ENCODE measurements at places on chromosomes 1 and 21. TPM values are rescaled to one million over a fixed set of nuclear protein-coding genes. Genes with fewer than 3 reads are reported as not detected.

DNA sequence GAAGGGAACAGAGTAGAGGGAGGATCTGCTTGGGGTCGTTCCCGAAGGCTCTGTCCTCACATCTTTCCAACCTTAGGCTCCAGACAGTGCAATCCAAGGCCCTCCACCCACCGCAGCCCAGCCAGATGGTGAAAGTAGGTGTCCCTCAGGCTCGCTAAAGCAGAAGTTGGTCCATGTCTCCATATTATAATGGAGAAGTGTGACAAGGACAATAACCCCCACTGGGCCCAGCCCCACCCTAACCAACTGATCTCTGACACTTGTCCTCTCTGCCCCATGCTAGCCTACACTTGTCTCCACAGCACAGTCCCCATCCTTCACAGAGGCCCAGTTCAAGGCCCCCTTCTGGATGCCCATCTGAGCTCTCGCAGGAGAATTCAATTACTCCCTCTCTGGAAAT, 48.7 kb downstream of the DMAP1 start:
- no peak for ATAC-seq

DNA sequence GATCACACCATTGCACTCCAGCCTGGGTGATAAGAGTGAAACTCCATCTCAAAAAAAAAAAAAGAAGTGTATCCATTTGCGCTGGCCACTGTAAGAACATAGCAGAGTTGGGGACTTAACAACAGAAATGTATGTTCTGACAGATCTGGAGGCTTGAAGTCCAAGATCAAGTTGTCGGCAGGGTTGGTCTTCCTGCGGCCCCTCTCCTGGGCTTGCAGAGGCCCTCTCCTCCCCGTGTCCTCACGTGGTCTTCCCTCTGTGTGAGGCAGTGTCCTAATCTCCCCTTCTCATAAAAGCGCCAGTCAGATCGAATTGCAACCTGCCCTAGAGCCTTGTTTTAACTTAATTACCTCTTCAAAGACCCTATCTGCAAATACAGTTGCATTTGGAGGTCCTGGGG, 52.6 kb downstream of the MT1HL1 start:
- no peak for ATAC-seq

OR2T2 gene
- total RNA-seq: not detected

GRCh38 chr1:20207546-20207945, 21.2 kb upstream of the PLA2G2C start:
- no peak for ATAC-seq

DNA sequence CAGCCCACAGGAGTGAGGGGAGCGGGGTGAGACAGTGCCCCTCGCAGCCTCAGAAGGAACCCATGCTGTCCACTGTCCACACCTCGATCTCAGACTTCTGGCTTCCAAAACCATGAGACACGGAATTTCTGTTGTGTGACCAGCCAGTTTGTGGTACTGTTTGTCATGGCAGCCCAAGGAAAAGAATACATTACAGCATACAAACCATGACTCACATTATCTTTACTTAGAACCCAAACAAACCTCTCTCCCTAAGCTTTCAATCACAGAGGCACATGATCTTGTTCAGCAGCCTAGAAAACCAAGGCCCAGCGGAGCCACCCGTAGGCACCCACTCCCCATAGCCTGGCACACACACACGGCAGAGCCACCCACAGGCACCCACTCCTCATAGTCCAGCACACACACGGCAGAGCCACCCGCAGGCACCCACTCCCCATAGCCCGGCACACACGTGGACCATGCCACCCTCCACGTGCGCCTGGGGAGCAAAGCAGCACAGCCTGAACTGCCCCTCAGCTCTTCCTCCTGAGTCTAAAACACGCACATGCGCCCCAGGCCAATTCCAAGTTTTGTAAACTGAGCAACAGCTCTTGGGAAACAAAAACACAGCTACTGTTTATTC, 458 bp upstream of the KRTAP10-4 start:
- ATAC-seq: peak; percentile 73

DNA sequence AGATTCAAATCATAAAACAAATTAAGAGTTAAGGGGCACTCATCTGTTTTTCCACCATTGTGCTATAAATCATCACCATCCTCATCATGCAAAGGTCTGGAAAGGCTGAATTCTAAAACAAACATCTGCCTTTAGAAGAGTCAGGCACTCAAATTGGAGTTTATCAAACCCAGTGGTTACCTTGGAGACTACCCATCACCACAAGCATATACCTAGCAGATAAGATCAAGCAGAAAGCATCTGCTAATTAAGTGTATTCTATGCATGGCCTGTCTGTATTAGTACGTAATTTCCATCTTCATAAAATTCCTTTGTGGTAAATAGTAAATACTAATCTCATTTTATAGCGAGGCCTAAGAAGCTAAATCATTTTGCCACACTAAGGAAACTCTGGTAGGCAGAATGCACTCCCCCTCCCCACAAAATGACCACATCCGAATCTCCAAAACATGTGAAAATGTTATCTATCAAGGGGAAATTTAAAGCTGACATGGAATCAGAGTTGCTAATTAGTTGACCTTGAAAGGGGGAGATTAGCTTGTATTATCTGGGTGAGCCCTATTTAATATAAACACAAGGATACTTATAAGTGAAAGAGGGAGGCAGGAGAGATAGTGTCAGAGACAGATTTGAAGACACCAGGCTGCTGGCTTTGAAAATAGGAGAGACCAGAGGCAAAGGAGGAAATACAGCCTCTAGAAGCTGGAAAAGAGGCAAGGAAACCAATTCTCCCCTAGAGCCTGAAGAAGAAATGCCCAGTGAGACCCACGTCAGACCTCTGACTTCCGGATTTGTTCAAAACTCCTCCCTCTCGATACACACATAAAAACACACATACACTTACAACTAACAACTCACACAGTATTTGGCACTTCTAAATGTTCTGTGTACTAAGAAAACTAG, 23.2 kb downstream of the ARID4B start:
- ATAC-seq: peak; percentile 38

ZSWIM5 gene
- 8.0 TPM for total RNA-seq

DNA sequence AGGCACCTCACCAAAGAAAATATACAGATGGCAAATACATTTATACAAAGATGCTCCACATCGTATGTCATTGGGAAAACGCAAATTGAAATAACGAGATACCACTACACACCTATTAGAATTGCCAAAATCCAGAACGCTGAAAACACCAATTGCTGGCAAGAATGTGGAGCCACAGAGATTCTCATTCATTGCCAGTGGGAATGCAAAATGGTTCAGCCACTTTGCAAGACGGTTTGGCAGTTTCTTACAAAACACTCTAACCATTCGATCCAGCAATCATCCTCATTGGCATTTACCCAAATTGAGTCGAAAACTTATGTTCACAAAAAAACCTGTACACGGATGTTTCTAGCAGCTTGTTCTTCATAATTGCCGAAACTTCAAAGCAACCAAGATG, 223.3 kb upstream of the GREM2 start:
- ATAC-seq: no peak

Data from motor neuron (in vitro differentiated cells).